Hippocampal formation (tissue), 2 donors: ENCODE measurements at places on chromosomes 5 and 9.

GRCh38 chr5:4442221-4442620 is 697.9 kb upstream of the ADAMTS16 start:
- no peak for DNase-seq

GRCh38 chr5:87076931-87077330 is 190.8 kb upstream of the RASA1 start:
- DNase-seq: no peak

- DNase-seq: no peak
These were observed 676 bp downstream of the LCN15 start for GRCh38 chr9:136763649-136764035.

- no peak for DNase-seq
These were observed 147.1 kb upstream of the SLC12A2 start for GRCh38 chr5:127936439-127936972.

DNA sequence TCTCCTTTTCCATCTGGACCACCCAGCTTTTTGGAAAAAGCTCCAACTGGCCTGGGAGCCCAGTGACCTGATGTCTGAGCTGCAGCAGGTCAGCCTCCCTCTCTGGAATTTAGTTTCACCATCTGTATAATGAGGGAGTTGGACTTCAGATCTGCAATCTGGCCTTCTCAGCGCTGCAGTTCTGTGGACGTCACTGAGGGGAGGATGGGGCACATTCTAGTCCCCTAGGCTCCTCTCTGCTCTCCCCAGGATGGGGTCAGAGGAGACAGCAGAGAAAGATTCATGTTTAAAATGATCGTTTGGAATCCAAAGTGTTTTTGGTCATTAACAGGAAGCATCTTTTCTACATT is 10.2 kb downstream of the OR13J1 start:
- no peak for DNase-seq

GRCh38 chr9:90801241-90801972 is at the start of gene SYK:
Gene SYK, plus strand, starts transcription at chr9:90801819. Its CDS starts 42,080 bp downstream, at chr9:90843899.
- DNase-seq: no peak

- no peak for DNase-seq
These were observed 199.1 kb upstream of the SLC30A5 start for GRCh38 chr5:68894673-68895072.

DNA sequence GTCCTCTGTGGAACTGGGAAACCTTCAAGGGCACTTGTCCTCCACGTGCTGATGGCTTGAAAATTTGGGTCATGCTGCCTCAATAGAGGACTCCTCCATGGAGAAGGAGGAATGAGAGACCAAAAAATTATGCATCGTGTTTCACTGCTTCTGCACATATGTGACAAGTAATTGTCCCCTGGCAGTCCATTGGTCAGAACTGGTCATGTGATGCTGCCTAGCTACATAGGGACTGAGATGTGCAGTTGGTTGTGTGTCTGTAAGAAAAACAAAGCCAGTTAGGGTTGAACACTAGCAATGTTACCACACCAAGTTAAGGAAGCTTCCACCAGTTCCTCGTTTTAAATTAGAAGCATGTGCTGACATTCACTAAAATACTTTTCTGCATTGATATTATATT is 201.9 kb upstream of the ANKH start:
- no peak for DNase-seq

GRCh38 chr5:174338185-174339010 is 292.9 kb downstream of the NSG2 start:
- DNase-seq: no peak

GRCh38 chr5:169938439-169938838 is 41.9 kb downstream of the INSYN2B start:
- no peak for DNase-seq

GRCh38 chr5:74422671-74423070 is 217.9 kb downstream of the ENC1 start:
- no peak for DNase-seq

- DNase-seq: no peak
These were observed 57.4 kb upstream of the ECM2 start for GRCh38 chr9:92592946-92593861.

- no peak for DNase-seq
These were observed 8.7 kb upstream of the TMEM141 start for GRCh38 chr9:136782452-136782851.

DNA sequence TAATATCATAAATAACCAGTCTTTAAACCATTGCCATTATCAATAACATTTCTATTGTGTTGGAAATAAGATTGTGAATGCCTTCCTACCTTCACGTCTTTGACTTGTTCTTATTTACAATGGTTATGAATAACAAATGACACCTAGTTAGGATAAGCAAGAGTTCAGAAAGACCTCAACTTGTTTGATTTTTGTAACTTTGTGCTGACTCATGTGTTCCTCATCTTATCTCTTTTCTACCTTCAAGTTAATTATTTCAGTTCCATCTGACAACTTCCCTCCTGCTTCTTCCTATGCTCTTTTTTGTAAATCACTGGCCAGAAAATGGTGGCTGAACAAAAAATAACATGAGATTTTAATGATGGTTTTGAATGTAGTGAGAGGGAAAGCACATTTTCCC is 538.5 kb upstream of the TUSC1 start:
- no peak for DNase-seq

- no peak for DNase-seq
These were observed 14.6 kb upstream of the GCNT1 start for GRCh38 chr9:76444322-76444929.
